ENCODE measurements at places on chromosomes 7 and 10.

DNA sequence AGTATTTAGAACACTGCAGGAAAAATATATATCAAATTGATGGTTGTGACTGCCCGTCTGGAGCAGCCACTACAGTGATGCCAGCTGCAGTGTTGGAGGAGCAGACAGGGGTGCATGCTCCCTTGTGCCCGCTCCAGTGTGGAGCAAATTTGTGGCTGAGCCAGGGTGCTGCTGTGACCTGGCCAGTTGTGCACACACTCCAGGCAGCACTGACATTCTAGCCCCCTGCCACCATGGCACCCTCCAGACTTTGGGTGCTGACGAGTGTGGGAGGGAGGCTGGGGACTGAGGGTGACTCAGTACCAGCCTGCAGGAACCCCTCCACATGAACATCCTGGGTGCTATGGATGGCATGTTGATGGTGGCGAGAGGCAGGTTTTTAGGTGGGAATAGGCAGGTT, 160.0 kb upstream of the PCDH15 start:
- DNase-seq, result no peak

- no peak for DNase-seq
Observed at GRCh38 chr10:97939446-97939990, 89.9 kb downstream of the GOLGA7B start.

DNA sequence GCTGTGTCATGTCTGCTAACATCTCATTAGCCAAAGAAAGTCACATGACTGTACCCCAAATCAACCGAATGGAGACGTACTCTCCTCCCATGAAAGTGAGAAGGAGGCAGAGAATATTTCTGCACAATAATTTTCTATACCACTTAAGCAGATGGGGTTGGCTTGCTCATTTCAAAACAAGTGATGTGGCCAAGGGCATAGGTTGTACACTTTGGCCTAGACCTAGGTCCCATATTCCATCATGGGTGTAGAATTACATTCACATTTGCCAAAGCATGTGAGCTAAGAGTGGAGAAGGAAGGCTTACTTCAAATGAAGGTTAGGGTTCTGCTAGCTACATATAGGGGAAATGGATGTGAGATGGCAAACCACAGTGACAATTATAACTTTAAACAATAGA, 83.0 kb downstream of the ZNF365 start:
- DNase-seq, result no peak

DNA sequence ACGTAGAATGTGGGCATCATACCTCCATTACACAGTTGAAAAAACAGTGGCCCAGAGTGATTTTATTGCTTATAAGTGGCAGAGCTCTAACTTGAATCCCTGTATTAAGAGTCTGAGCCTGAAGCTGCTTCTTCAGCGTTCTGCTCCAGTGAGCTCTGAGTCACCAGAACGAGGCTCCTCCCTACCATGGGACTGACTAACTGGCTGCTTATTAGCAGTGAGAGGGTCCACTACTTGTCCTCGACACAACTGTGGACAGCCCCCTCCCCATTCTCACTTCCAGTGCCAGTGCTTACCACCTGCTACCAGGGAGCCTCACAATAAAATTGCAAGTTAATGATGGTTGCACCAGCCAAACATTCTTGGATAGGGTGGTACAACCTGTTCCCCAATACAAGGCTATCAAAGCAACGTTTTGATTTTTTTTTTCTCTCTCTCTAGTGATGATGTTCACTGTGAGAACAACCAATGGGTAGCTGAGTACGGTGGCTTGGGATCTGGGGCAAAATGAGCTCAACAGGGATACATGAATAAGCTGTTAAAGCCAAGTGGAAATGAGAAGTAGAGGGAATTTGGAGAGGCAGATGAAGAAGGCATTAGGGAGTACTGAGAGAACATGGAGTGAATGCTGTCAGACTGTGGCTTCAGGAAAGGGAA, 2.7 kb upstream of the NRG3 start:
- DNase-seq, result no peak

DNA sequence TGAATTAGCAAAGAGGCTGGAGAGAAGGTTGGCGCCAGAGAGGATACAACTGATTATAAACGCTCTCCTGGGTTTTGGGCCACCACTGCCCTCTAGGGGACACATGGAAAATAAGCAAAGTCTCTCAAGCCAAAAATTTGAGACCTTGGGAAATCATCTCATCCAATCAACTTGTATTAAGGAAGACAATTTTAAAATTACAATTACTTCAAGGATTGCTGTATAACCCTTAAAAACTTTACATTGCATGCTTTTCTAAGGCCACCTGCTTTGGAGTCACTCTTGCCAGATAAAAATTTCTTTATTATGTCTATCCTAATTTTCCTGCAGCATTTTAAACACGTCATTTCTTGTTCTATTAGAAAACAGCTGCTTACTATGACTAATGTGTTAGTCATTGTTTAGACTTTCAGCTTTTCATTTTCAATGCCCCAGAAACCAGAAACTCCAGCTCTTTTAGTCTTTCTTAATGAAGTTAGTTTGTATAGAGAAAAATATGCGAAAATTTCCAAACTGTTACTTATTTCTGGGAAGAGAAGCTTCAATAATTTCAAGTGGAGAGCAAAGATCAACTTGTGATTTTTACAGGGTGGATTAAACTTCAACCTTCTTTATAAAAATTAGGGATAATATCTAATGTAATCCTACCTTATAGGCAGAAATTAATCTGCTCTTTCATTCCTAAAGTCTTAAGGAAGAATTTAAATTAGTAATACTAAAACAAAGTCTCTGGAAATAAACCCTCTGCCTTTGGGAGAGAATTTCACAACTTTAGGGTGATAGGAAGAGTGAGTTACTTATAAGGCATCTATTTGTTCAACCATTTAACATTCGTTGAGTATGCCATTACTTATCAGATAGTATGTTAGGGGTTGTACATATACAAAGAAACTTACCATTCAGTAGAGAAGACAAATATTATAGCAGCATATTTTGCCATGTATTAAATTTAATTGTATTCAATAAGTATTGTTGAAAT, 20.6 kb upstream of the RHOBTB1 start:
- DNase-seq, result peak; percentile 77

- DNase-seq, result no peak
Observed at GRCh38 chr7:14821757-14822480, 80.6 kb downstream of the DGKB start.
